Mesenteric fat pad (tissue), 1 donor: ENCODE measurements at places on chromosomes 13 and 19. TPM values are rescaled to one million over a fixed set of nuclear protein-coding genes. Genes with fewer than 3 reads are reported as not detected.

- DNase-seq = no peak
Measured at GRCh38 chr13:100089465-100090032, 656 bp downstream of the PCCA start.

- no peak for DNase-seq
Measured at GRCh38 chr13:66138172-66138811, 1091.8 kb downstream of the PCDH9 start.

S1PR5 gene
- total RNA-seq = 0.13 TPM

- no peak for DNase-seq
Measured at GRCh38 chr13:81602241-81602640, 1261.3 kb upstream of the SPRY2 start.

GRCh38 chr19:17027535-17027975 lies 945 bp upstream of the CPAMD8 start:
- no peak for DNase-seq

SHISA2 gene
- total RNA-seq = 1.1 TPM

ZNF844 gene
- total RNA-seq = 3.0 TPM

KEAP1 gene
- total RNA-seq = 71.9 TPM

- no peak for DNase-seq
Measured at GRCh38 chr13:38767506-38768265, 80.8 kb downstream of the FREM2 start.

DNA sequence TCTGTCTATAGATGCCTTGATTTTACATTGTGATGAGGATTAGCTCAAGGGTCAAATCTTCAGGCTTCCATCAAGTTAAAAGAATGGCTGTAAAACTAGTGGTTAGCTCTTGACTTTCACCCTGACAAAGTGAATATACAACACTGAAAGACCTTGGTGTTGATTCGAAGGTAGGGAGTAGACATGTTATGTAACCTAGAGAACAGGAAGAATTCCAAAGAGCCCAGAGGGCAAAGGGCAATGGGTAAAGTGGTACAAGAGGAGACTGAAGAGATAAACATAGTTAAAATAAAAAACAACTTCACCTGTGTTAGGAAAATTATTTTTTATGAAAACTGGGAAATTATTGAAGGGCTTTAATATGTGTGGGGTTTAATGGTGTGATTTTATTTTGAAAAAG lies 833.2 kb upstream of the KLHL1 start:
- no peak for DNase-seq

DNA sequence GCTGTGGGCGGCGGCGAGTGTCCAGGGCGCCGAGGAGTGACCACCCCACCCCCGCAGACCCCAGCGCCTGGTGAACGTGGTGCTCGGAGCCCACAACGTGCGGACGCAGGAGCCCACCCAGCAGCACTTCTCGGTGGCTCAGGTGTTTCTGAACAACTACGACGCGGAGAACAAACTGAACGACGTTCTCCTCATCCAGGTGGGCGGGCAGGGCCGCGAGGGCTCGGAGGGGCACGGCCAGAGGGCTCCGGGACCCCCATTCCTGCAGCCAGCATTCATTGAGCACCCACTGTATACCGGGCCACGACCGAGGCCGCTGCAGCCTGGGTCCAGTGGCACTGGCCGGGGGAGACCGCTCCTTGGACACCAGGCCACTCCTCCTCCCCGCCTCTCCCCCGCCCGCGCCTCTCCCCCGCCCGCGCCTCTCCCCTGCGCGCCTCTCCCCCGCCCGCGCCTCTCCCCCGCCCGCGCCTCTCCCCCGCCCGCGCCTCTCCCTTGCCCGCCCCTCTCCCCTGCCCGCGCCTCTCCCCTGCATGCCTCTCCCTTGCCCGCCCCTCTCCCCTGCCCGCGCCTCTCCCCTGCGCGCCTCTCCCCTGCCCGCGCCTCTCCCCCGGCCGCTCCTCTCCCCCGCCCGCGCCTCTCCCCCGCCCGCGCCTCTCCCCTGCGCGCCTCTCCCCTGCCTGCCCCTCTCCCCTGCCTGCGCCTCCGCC lies 3.2 kb downstream of the PRTN3 start:
- DNase-seq = no peak

DNA sequence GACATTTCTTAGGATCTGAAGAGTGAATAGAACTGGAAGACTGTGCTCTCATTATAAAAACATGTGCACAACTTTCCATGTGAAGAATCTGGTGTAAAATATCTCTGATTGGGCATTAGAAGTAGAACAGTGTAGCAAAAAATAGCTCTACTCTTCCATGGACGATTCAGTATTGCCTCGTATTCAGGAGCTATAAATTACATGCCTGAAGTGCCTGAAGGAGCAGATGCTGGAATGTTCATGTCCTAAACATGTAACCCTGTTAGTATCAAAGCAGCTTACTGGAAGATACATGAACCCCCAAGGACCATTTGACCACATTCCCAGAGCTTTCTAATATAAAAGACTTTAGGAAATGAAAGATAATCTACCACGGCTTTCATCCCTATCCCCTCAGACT lies 528.9 kb downstream of the DACH1 start:
- no peak for DNase-seq

DNA sequence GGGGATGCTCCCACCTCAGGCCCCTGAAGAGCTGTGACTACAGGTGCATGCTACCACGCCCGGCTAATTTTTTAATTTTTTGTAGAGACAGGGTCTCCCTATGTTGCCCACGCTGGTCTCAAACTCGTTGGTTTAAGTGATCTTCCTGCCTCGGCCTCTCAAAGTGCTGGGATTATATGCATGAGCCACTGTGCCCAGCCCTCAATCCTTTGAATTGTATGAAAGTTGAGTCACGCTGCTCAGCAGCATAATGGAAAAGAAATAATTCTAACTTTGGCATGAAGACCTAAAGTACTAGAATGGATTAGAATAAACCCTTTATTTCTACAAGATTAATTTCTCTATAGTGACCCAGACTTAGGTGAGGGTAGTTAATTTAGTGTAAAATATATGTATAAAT lies 42.4 kb downstream of the MRPS31 start:
- no peak for DNase-seq

DNA sequence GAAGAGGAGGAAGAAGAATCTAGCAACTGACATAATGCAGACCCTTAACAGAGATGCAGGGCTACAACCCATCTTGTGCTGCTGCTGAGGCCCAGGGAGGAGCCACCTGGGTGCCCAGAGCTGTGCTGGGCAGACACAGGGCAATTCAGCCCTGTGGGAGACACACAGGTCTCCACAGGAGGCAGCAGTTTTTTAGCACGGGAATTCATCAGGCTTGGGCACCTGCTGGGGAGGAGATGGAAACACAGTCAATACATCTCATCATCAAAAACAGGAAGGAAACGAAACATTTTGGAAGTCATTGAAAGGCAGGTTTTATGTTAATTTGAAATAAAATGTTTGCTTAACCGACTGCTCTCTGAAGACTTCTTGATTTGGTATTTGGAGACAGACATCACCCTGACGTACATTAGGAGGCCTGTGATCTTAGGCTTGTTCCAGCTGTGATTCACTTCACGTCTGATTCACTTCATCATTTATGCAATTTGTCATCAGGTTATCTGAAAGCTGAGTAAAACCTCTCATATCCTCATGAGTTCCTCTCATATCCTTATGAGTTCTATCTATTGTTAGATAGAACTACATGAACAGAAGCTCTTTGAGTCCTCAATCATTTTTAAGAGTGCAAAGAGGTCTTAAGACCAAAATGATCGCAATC lies 77.4 kb downstream of the CYSLTR2 start:
- no peak for DNase-seq

DNA sequence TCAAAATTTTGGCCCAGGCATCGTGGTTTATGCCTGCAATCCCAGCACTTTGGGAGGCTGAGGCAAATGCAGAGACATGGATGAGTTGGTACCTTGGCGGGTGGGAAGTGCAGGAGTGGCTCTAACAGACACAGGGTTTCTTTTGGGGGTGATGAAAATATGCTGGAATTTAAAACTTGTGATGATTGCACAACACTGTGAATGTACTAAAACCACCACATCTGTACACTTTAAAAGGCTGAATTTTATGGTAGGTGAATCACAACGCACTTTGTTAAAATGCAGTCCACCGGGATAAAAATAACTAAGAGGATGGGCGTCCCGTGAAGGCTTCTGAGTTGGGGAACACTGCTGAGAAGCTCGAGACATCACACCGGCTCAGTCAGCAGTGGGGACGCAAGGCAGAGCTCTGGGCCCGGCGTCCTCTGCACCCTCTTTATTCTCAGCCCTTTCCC lies 47.1 kb downstream of the MLLT1 start:
- DNase-seq = no peak

DNA sequence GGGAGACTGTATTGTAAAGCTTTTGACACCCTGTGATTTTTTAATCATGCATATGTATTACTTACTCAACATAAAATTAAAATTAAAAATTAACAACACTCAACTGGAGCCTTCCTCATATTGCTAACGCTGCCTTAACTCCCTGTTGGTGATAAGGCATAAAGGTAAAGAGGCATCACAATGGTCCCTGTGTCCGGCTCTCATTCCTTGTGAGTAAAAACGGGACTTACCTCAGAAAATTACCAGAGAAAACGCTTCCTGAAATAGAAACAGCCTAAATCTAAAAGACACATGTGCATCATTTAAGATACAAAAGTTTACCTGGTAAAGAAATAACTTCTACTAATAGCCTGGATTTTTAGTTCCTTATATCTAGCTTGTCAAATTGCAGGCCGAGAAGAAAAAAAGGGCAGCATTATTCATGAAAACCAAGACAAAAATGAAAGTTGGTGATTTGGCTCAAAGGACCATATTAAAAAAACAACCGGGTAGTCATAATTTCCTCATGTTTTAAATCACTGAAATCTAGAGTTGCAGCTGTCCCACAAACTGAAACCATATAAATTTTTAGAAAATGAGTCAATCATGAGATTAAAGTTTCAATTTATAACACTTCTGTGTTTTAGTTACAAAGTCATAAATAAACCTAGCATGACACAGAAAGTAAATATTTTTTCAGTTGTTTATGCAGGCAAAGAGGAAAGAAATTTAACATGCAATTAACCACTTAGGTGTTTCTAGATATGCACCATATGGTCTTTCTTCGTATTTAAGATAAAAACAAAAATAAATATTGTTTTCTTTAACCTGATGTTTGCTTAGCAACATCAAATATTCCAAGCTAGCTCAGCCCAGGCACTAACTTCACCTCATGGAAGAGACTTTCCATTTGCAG lies 94.7 kb downstream of the MIPEP start:
- DNase-seq = no peak

NEK5 gene
- total RNA-seq = not detected

- no peak for DNase-seq
Measured at GRCh38 chr19:3603121-3603811, 3.4 kb downstream of the TBXA2R start.

DNA sequence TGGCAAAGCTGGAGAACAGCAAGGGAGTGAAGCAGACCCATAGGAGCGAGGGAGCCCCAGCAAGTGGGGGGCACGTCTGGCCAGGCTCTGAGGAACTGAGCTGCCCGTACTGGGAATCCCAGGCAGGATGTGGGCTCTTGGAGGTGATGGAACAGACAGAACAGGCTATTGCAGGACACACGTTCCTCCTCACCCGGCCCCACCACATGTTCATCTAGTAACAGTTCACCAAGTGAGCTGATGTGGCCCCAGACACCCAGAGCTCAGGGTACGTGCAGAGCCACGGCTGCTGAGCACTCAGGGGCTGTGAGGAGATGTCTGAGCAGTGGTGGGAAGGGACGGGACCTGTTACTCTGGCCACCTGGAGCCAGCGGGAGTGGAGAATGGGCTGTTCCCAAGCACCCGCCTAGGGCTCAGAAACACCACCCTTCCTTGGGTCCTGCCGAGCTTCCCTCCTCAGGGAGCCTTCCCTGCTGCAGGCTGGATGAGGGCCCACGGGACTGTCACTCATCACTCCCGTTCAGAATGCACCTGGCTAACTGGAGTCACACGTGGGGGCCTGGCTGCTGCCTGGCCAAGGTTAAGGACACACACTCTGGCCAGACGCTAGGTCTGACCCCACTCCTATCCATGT lies 18.4 kb downstream of the ELL start:
- DNase-seq = no peak

- DNase-seq = peak; percentile 33
Measured at GRCh38 chr13:20713014-20713376, 9.5 kb downstream of the IL17D start.

DNA sequence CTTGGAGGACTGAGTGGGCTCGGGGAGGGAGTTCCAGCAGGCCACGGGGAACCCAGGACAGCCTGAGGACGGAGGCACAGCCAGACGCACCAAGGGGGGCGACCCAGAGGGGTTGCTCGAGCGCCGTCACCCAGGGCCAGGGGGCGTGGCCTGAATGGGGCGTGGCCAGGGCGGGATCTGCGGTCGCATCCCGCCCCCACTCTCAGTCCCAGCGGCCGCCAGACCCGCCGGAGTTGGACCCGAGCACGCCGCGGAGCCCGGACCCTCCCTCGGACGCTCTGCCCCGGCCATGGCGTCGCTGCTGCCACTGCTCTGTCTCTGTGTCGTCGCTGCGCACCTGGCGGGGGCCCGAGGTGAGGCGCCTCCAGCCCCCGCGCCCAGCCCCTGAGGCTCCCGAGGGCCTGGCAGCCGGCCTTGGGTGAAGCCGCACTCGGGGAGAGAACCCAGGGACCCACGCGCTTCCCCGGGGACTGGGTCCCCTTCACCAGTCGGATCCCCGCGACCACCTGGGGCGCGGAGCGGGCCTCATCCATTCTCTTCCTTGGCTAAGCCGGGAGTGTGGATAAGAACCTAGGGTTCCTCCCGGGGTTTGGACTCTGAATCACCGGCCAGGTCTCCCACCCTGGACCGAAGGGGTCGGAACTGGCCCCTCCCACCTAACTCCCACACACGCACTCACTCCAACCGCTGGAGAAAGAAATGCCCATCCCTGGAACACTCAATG lies at the start of gene CILP2:
Gene CILP2, plus strand, starts transcription at position 205 of the 724 bp plus-strand sequence. Its CDS starts 85 bp downstream, at position 290.
- DNase-seq = no peak

BCL2L12 gene
- total RNA-seq = 10.7 TPM

DNA sequence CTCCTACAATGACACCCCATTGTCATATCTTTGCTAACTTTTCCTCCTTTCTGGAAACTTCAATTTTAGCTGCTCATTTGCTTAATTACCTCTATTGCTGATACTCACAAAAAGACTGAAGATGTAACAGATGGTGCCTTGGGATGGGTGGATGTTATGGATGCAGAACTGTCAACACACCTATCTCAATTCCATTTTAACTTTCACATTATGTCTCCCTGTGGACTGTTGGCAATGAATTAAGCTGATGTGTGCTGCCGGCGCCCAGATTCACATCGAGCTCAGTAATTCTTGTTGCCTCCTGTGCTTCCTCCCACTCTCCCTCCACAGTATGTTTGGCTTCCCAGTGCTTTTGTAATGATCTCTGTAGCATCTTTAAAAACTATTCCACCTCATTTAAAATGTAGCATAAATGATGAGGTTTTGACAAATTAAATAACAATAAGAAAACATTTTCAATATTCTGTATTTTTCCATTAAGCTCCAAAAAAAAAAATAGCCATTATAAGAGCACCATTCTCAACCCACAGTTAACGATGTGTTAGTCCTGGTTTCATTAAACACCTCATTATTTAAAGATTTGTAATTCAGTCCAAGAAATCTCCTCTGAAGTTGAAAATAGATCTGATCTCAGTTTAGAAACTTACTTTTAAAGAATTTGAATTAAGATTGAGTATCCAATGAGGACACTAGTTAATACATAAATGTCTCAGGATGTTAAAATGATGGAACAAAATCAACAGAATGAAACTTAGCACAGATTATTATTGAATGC lies 99.9 kb upstream of the FAM216B start:
- DNase-seq = no peak
